ENCODE measurements at places on chromosomes 13 and 19.

GRCh38 chr19:42176990-42177685, 40.3 kb downstream of the DEDD2 start:
- DNase-seq: peak; percentile 94

GRCh38 chr19:14015524-14016035, 9.5 kb upstream of the RFX1 start:
- DNase-seq: no peak

- no peak for DNase-seq
Observed at GRCh38 chr19:280541-281009, 10.6 kb downstream of the PLPP2 start.

- no peak for DNase-seq
Observed at GRCh38 chr13:32902029-32902780, 114.0 kb upstream of the KL start.

DNA sequence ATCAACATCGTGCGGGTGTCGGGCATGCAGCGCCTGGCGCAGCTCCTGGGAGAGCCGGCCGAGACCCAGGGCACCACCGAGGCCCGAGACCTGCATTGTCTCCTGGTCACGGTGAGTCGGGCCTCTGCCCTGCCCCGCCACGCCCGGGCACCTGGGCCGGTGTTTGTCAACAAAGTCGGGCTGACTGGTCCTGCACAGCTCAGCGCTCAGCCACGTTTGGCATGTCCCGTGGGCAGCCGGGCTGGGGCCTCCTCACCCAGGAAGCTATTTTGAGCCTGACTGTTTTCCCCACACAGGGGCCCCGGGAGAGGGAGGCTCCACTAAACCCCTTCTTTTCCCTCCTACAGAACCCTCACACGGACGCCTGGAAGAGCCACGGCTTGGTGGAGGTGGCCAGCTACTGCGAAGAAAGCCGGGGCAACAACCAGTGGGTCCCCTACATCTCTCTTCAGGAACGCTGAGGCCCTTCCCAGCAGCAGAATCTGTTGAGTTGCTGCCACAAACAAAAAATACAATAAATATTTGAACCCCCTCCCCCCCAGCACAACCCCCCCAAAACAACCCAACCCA, 1.3 kb downstream of the GADD45B start:
- DNase-seq: no peak

DNA sequence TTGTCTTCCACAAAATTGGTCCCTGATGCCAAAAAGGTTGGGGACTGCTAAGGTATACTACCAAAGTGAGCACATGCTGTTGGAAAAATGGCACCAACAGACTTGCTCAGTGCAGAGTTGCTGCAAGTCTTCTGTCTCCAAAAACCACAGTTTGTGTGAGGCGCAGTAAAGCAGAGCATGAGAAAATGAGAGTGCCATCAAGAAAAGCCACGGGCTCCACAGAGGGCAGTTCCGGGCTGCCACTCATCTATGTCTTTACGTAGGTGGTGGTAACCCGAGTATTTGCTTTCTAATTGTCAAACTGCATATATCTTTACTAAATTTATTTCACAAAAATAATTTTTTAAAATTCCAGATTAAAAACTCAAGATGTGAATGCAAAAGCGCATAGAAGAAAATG, 123.8 kb downstream of the RNF17 start:
- no peak for DNase-seq

GRCh38 chr13:29402166-29402636, 193.3 kb downstream of the SLC7A1 start:
- no peak for DNase-seq

GRCh38 chr13:40368127-40368891, 298.1 kb downstream of the FOXO1 start:
- DNase-seq: no peak

GRCh38 chr13:43428545-43429296, 358.1 kb downstream of the ENOX1 start:
- no peak for DNase-seq

DNA sequence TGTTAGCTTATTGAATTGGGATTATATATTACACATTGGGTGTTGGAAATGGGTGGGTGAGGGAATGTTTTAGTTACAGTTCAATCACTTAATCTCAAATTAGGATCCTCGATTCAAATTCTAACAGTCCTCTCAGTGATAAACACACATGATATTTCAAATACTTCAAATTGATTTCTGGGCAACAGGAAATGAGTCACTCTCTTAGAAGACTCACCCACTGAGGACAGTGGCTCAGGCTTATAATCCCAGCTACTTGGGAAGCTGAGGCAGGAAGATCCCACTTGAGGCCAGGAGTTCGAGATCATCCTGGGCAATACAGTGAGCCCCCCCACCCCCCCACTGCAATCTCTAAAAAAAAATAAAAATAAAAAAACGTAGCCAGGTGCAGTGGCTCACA, 435.3 kb downstream of the KLF12 start:
- no peak for DNase-seq

GRCh38 chr13:41409611-41410010, 47.7 kb upstream of the RGCC start:
- DNase-seq: no peak

GRCh38 chr19:19527371-19527656, 1.4 kb upstream of the YJEFN3 start:
- DNase-seq: no peak

- no peak for DNase-seq
Observed at GRCh38 chr19:46745521-46746280, at the start of gene FKRP. Gene FKRP (plus strand): TSS chr19:46746057. CDS start chr19:46755451, 9,394 bp downstream.

DNA sequence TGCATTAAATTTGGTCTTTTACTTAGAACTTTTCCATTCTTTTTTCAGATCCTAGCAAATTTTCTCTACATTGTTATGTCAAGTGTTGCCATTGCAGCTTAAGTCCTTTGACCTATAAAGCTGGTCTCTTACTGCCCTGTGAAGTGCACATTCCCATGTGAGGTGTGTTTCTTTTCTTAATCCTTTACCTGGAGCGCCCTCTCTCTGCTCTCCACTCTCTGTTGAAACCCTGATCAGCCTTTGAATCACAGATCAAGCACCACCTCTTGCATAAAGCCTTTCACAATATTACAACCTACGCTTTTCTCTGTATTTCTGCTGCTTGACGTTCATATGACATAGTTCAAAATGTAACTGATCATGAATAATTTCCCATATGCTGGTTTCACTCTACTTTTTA, 84.8 kb downstream of the PCDH17 start:
- no peak for DNase-seq

GRCh38 chr13:37340901-37341670, 235.6 kb upstream of the CSNK1A1L start:
- DNase-seq: no peak

DNA sequence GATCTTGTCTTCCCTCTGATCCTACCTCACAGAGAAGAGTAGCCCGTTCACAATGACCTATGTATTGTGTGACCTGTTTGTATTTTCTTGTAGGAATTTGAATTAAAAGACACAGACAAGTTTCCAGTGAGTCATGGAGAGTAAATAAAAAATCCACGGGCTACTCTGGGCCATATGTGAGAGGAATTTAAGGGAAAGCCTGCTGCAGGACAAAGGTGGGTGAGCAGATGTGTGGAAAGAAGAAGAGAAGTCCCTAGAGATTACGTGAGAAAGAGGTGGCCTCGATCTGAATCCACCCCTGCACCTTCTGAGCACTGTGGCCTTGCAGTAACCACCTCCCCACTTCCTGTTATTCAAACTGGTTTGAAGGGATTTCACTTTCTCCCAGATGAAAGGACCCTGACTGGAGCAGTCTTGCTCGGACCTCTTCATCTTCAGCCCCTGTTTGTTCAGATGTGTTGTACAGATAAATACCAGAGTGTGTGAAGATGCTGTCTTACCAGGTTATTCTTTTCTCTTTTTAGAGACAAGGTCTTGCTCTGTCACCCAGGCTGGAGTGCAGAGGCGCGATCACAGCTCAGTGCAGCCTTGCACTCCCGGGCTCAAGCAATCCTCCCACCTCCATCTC, 205.4 kb downstream of the PDS5B start:
- no peak for DNase-seq

DNA sequence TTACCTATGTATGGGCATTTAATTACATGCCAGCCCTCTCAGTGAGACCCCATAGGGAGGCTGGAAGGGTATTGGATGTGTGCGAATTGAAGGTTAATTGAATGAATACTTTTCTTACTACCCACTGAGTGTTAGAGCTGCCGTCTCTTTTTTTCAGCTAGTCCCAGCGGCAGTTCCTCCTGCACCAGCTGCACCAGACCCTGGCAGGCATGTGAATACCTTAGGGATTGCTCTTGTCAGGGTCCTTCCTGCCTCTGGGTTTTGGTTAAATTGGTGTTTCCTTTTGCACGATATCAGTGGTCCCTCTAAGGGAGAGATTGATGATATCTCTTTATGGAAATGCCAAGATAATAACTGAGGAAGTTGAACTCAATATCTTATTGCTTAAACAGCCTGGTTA, 9.8 kb upstream of the CXCL17 start:
- no peak for DNase-seq

DNA sequence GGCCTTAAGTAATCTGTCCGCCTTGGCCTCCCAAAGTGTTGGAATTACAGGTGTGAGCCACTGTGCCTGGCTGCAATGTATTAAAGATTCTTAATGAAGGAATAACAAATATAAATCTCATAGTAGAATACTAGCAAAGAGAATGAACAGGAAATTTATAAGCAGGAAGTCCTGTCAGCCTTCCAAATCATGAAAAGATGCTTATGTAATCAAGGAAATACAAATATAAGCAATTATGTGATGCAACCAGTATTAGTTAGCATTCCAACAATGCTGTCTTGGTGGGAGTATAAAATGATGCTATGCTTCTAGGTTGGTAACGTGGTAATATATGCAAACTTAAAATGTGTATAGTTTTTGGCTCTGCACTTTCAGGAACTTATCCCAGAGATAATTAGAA, 133.8 kb downstream of the PDS5B start:
- DNase-seq: no peak

- no peak for DNase-seq
Observed at GRCh38 chr13:73248711-73249580, 190.1 kb downstream of the KLF5 start.

- no peak for DNase-seq
Observed at GRCh38 chr19:14492756-14493337, 3.1 kb downstream of the GIPC1 start.

DNA sequence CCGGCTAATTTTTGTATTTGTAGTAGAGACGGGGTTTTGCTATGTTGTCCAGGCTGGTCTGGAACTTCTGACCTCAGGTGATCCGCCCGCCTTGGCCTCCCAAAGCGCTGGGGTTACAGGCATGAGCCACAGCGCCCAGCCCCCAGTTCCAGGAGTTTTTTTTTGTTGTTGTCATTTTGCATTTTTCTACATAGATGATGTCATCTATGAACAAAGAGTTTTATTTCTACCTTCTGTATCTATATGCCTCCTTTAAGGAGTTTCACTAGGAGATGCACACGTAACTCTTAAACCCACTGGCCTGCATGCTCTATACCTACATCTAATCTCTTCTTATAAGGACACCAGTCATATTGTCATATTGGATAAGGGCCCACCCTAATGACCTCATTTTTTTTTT, 4.8 kb downstream of the DHDH start:
- no peak for DNase-seq

GRCh38 chr13:33014291-33014690, 1.9 kb upstream of the KL start:
- DNase-seq: no peak

DNA sequence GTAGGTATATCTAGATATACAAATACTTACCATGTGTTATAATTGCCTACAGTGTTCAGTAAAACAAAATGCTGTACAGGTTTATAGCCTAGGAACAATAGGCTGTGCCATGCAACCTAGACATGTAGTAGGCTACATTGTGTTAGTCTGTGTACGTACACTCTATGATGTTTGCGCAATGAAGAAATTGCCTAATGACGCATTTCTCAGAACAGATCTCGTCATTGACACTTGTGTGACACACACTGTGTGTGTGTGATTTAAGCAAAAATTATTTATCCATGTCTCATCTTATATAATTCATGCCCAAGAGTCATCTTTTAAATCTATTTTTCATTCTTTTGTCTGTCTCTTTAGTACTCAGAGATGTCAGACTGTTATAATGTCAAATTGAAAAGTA, 1888.8 kb upstream of the PCDH20 start:
- DNase-seq: no peak

- DNase-seq: no peak
Observed at GRCh38 chr19:42275103-42275502, 6.1 kb downstream of the CIC start.

DNA sequence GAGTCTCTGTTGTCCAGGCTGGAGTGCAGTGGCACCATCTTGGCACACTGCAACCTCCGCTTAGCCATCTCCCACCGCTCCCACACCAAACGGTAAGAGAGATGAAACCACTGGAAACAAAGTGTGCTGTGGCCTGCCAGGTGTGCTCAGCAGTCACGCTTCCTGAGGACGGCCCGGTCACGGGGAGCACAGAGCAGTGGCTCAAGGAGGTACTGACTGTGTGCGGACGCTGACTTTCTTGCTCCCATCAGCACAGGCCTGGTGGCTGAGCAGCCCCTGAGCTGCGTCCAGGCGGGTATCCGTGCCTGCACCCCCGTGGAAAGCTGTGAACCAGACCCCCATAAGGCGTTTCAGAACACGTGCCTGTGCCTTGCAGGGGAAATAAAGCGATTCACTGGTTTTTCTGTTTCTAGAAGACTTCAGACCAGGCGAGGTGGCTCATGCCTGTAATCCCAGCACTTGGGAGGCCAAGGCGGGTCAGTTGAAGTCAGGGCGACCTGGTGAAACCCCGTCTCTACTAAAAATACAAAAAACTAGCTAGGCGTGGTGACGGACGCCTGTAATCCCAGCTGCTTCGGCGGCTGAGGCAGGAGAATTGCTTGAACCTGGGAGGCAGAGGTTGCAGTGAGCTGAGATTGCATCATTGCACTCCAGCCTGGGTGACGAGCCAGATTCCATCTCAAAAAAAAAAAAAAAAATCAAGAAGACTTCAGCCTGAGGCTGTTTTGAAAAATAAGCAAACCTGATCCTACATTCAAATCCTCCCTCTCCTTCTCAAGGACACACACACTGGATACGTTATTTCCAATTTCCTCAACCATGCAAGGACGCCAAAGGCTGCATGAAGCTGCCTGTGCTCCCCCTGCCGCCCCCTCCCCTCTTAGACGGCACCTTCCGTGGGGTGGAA, 25.5 kb downstream of the ADPRHL1 start:
- DNase-seq: no peak

DNA sequence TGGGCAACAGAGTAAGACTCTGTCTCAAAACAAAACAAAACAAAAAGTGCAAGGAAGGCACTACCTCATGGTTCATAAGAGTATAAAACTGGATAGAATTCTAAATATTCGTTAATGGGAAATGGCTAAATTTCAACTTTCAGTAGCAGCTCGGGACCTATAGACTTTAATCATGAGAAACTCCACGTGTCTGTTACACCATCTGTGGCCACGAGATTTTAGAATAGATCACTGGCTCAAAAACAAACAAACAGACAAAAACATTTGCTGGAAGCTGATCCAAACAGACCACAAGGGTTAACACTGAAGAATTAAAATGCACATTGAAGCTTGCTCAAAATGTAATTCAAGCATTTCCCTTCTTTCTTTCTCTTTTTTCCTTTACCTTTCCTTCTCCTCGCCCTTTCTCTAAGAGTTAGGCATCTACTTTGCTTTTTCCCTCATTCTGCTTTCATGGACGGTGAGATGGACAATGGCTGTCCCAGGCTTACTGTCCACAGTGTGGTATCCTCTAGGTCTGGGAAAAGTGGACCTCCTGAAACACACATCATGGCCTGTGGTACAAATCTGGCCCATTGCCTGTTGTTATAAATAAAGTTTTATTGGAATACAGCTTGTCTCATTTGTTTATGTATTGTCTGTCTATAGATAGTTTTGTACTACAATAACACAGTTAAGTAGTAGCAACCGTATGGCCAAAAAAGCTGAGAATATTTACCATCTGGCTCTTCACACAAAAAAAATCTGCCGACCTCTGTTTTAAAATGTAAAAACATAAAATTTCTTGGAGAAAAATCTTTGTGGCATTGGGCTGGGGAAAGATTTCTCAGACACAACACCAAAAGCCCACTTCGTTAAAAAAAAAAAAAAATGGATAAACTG, 10.3 kb downstream of the ELAVL1 start:
- no peak for DNase-seq
